ENCODE measurements at places on chromosomes 1 and 21. TPM values are rescaled to one million over a fixed set of nuclear protein-coding genes. Genes with fewer than 3 reads are reported as not detected.

Gene ITLN1
- not detected for total RNA-seq

Gene G0S2
- total RNA-seq = 46.8 TPM

Gene TMEM81
- 3.3 TPM for total RNA-seq

Gene PCNX2
- 1.0 TPM for total RNA-seq

Gene TMEM200B
- total RNA-seq = 3.3 TPM

Gene HSD3B1
- total RNA-seq = not detected

Gene NBPF6
- not detected for total RNA-seq

Gene RPTN
- total RNA-seq = not detected

DNA sequence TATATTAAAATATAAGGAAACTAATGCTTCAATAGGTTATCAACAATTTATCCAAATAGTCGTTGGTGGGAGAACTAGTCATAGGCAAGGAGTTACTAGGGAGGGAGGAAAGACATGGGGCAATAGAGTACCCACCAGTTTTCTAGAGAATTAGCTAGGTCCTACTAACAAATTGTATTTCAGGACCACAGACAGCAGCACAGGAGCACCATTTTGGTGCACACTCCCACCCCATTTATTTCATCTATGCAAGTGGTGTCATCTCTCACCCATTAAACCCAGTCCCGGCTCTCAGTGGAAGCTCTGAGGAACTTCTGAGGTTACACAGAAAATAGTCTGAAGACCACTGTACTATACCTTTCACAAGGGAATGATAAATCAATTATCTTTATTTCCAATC lies 89.0 kb upstream of the BCAR3 start:
- peaks cover 41% of the 10 kb centered on the region for H3K4me1 ChIP-seq
- H3K27me3 ChIP-seq = no peaks in the 10 kb centered on the region
- no peak overlapping the region for H3K4me3 ChIP-seq
- DNase-seq = no peak
- no peak overlapping the region for H3K27ac ChIP-seq

- H3K4me1 ChIP-seq = no peaks in the 10 kb centered on the region
- H3K36me3 ChIP-seq = no peaks in the 10 kb centered on the region
- no peak overlapping the region for H3K4me3 ChIP-seq
- DNase-seq = no peak
These were observed 455.6 kb upstream of the ADGRL2 start for GRCh38 chr1:81345110-81345509.

GRCh38 chr1:154154534-154155191 lies at the start of gene NUP210L:
TSS of gene NUP210L (minus strand) at chr1:154155073.
- peaks cover 8% of the 10 kb centered on the region for H3K4me1 ChIP-seq
- H3K27ac ChIP-seq = peak within 1 kb of the TSS; percentile 12
- H3K36me3 ChIP-seq = peaks cover 15% of the 10 kb centered on the region
- DNase-seq = peak; percentile 77
- no peak within 1 kb of the TSS for H3K4me3 ChIP-seq
- no peaks in the 10 kb centered on the region for H3K27me3 ChIP-seq

GRCh38 chr21:20998456-20998789 lies 214 bp downstream of the NCAM2 start:
- no peak for DNase-seq
- peak overlapping the region; percentile 52 for H3K4me3 ChIP-seq
- no peak overlapping the region for H3K27ac ChIP-seq
- peaks cover 7% of the 10 kb centered on the region for H3K4me1 ChIP-seq

DNA sequence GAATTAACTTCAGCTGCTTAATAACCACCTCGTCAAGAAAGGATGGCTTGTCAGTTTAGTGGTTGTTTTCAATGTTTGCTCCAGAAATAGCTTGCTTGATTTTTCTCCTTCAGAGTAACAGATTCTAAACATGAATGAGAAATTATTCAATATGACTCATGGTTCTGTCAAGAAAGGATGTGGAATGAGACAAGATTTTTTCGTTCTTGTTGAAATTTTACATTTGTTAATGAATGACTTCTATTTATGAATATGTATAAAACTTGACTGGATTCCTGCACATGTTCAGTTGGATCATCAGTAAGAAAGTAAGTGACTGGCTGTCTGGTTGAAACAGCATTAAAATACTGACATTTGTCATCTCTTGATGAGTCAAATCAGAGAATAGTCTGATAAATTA lies 38.3 kb downstream of the IFI44 start:
- no peak overlapping the region for H3K4me3 ChIP-seq
- no peaks in the 10 kb centered on the region for H3K27me3 ChIP-seq
- H3K4me1 ChIP-seq = no peaks in the 10 kb centered on the region
- DNase-seq = no peak
- H3K36me3 ChIP-seq = no peaks in the 10 kb centered on the region

GRCh38 chr21:14771593-14771992 lies 225.5 kb upstream of the SAMSN1 start:
- no peak overlapping the region for H3K27ac ChIP-seq
- no peaks in the 10 kb centered on the region for H3K27me3 ChIP-seq
- no peaks in the 10 kb centered on the region for H3K36me3 ChIP-seq
- H3K4me3 ChIP-seq = no peak overlapping the region
- H3K4me1 ChIP-seq = no peaks in the 10 kb centered on the region
- no peak for DNase-seq

- H3K36me3 ChIP-seq = no peaks in the 10 kb centered on the region
- no peaks in the 10 kb centered on the region for H3K27me3 ChIP-seq
- H3K27ac ChIP-seq = no peak overlapping the region
These were observed 119.0 kb upstream of the TNR start for GRCh38 chr1:175862408-175862807.

DNA sequence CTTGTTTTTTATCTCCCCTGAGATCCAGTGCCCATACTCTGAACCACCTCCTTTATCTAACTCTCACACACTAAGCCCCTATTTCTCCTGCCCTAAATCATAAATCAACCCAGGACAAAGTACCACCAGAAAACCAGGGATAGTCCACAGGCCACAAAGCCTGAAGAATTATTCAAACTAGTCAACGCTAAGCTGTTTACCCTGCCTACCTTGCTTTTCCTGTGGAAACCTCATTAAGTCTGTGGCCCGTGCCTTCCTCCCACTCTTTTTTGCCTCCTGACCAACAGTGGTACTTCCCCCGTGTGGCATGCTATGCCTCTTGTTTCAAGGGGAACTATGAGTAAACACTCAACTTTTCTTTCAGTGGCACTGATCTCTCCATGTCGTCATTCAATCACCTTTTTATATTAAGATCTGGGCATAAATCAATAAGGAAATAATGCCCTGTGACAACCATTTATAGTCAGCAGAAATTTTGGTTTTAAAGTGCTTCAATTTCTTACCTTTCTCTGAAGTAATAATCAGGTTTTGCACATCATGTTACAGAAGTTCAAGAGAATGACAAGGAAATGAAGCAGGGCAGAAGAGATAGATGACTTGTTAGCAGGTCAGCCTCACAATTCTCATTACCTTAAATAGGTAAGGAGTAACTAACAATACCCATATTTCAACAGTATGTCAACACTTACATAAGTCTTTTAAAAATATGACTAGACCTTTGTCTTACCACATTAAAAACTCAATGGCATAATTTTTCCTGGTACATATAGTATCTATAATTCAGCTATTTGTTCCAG lies 32.1 kb downstream of the EYA3 start:
- H3K36me3 ChIP-seq = peaks cover 3% of the 10 kb centered on the region
- no peak for DNase-seq
- no peaks in the 10 kb centered on the region for H3K27me3 ChIP-seq
- peaks cover 23% of the 10 kb centered on the region for H3K4me1 ChIP-seq

GRCh38 chr1:51960262-51960661 lies 30.2 kb downstream of the RAB3B start:
- no peaks in the 10 kb centered on the region for H3K4me1 ChIP-seq
- DNase-seq = no peak
- no peaks in the 10 kb centered on the region for H3K36me3 ChIP-seq
- no peak overlapping the region for H3K27ac ChIP-seq

- H3K36me3 ChIP-seq = no peaks in the 10 kb centered on the region
- H3K4me3 ChIP-seq = no peak overlapping the region
- no peak overlapping the region for H3K27ac ChIP-seq
- no peaks in the 10 kb centered on the region for H3K27me3 ChIP-seq
- no peaks in the 10 kb centered on the region for H3K4me1 ChIP-seq
- DNase-seq = no peak
These were observed 51.5 kb downstream of the KCNAB2 start for GRCh38 chr1:6097117-6097595.

DNA sequence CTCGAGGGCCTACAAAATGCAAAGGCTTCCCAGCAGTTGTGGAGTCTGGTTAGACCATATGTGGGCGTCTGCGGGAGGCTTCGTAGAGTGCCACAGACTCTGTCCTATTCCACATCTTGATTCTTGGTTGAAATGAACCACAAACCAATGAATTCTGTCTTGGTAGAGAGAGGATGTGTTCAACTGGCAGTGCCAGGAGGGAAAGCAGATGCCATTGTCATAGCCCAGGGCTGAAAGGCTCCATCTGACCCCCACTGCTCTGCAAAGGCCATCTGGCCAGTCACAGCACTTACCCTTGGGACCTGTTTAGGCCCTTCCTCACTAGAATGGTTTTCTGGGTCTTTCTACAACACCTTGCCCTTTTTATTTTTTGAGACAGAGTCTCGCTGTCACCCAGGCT lies 22.1 kb downstream of the ACOT11 start:
- DNase-seq = no peak
- peak overlapping the region; percentile 75 for H3K27ac ChIP-seq
- H3K27me3 ChIP-seq = no peaks in the 10 kb centered on the region

DNA sequence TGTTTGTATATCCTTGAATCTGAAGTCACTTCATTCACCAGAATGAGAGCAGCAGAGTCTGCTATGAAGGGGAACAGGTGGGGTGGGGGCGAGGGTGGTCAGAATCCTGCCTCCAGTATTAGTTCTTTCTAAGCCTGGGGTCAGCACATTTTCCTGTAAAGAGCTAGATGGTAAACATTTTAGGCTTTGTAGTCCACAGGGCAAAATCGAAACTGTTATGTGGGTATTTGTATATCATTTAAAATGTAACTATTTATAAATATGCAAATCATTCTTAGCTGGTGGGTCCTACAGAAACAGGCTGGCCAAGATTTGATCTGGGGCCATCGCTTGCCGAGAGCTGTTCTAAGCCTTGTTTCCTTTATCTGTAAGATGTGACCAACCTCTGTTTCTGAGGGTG lies 96.0 kb downstream of the IGSF21 start:
- DNase-seq = no peak
- peaks cover 19% of the 10 kb centered on the region for H3K27me3 ChIP-seq
- no peak overlapping the region for H3K27ac ChIP-seq
- H3K36me3 ChIP-seq = no peaks in the 10 kb centered on the region
- H3K4me3 ChIP-seq = no peak overlapping the region

DNA sequence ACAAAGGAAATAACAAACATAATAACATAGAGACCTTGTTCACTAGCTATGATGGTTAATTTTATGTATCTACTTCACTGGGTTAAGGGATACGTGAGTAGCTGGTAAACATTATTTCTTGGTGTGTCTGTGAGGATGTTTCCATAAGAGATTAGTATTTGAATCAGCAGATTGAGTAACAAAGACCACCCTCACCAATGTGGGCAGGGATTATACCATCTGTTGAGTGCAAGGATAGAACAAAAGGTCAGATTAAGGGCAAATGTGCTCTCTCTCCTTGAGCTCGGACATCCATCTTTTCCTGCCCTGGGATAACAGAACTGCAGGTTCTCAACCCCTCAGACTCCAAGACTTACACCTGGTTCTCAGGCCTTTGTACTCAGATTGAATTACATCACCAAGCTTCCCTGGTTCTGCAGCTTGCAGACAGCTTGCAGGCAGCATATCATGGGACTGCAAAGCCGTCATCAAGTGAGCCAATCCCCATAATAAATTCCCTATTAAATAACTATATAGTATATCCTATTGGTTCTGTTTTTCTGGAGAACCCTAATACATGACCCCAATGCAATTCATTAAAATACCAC lies 9.2 kb downstream of the SPATA6 start:
- H3K36me3 ChIP-seq = no peaks in the 10 kb centered on the region
- H3K27me3 ChIP-seq = no peaks in the 10 kb centered on the region
- H3K4me3 ChIP-seq = no peak overlapping the region
- no peak overlapping the region for H3K27ac ChIP-seq
- no peak for DNase-seq

GRCh38 chr1:20325844-20326420 lies 35.3 kb downstream of the VWA5B1 start:
- DNase-seq = no peak
- no peak overlapping the region for H3K4me3 ChIP-seq
- no peaks in the 10 kb centered on the region for H3K27me3 ChIP-seq
- H3K27ac ChIP-seq = no peak overlapping the region
- no peaks in the 10 kb centered on the region for H3K4me1 ChIP-seq

GRCh38 chr1:218983848-218984247 lies 189.8 kb upstream of the LYPLAL1 start:
- no peak for DNase-seq
- H3K27ac ChIP-seq = no peak overlapping the region
- no peaks in the 10 kb centered on the region for H3K4me1 ChIP-seq

DNA sequence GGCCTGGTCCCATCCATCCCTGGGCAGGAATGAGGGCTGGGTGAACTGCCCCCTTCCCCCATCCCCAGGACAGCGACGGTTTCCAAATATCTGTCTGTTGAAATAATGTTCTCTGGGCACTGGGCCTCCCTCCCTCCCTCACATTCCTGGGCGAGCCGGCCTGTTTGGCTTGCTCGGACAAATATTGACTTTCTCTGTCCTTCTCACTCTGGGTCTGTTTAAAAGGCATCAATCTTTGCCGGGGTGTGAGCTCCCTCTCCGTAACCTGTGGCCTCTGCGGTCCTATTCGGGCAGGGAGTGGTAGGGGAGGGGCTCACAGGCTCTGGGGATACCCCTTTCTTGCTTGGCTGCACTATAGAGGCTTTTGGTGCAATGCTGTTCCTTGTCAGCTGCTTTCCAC lies 40.2 kb downstream of the FOXD2 start:
- no peak overlapping the region for H3K27ac ChIP-seq
- no peaks in the 10 kb centered on the region for H3K4me1 ChIP-seq
- DNase-seq = no peak
- no peak overlapping the region for H3K4me3 ChIP-seq

GRCh38 chr1:232854798-232855159 lies 49.6 kb downstream of the MAP10 start:
- H3K27ac ChIP-seq = no peak overlapping the region
- H3K36me3 ChIP-seq = no peaks in the 10 kb centered on the region
- no peaks in the 10 kb centered on the region for H3K27me3 ChIP-seq
- no peak overlapping the region for H3K4me3 ChIP-seq
- peaks cover 5% of the 10 kb centered on the region for H3K4me1 ChIP-seq

GRCh38 chr1:202244841-202245261 lies 51.3 kb downstream of the LGR6 start:
- H3K4me3 ChIP-seq = no peak overlapping the region
- no peak for DNase-seq
- no peaks in the 10 kb centered on the region for H3K27me3 ChIP-seq
- no peaks in the 10 kb centered on the region for H3K36me3 ChIP-seq

- H3K27me3 ChIP-seq = no peaks in the 10 kb centered on the region
- no peak overlapping the region for H3K4me3 ChIP-seq
- DNase-seq = no peak
- no peaks in the 10 kb centered on the region for H3K4me1 ChIP-seq
These were observed 1280.3 kb upstream of the B3GALT2 start for GRCh38 chr1:194466706-194467105.

- DNase-seq = no peak
- no peaks in the 10 kb centered on the region for H3K36me3 ChIP-seq
- H3K4me3 ChIP-seq = no peak overlapping the region
- no peaks in the 10 kb centered on the region for H3K4me1 ChIP-seq
- no peak overlapping the region for H3K27ac ChIP-seq
- H3K27me3 ChIP-seq = no peaks in the 10 kb centered on the region
These were observed 79.5 kb downstream of the EVI5 start for GRCh38 chr1:92705446-92705845.
